ENCODE measurements at places on chromosomes 12 and 14.

DNA sequence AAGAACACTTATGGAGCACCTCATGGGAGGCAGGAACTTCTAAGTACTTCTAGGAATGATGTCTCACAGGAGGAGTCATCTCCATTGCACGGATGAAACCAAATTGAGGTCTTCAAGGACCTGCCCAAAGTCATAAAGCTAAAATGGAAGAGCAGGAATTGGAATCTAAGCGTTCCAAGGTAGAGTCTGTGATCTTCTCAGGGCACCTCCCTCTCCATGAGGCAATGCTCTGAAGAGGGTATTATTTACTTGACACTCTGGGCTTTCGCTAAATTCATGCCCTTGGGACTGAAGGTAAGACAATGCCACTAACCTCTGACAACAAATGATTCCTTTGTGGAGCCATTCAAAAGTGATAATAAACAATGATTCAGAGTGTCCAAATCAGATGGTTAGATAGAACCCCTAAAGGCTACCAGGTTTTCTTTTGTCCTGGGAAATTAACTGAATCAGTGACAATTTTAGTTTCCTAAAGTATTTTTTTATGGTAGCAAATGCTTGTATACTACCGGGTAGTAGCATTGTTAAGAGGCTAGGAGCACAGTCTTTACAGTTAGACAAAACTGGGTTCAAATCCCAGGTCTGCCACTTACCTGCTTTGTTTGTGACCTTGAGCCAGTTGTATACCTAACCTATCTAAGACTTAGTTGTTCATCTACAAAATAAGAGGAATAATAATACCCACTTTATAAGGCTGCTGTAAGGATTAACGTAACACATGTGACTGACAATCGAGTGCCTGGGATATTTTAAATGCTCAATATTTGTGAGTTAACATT is 12.3 kb downstream of the HMGA2 start:
- no peak for DNase-seq

- DNase-seq = no peak
These were observed 247.6 kb downstream of the EMP1 start for GRCh38 chr12:13444076-13444475.

- DNase-seq = no peak
These were observed 8.6 kb upstream of the SSTR1 start for GRCh38 chr14:38199076-38199475.

GRCh38 chr14:102218688-102219087 is 79.0 kb downstream of the WDR20 start:
- no peak for DNase-seq

GRCh38 chr12:126883697-126884096 is 1383.3 kb upstream of the TMEM132C start:
- DNase-seq = no peak

DNA sequence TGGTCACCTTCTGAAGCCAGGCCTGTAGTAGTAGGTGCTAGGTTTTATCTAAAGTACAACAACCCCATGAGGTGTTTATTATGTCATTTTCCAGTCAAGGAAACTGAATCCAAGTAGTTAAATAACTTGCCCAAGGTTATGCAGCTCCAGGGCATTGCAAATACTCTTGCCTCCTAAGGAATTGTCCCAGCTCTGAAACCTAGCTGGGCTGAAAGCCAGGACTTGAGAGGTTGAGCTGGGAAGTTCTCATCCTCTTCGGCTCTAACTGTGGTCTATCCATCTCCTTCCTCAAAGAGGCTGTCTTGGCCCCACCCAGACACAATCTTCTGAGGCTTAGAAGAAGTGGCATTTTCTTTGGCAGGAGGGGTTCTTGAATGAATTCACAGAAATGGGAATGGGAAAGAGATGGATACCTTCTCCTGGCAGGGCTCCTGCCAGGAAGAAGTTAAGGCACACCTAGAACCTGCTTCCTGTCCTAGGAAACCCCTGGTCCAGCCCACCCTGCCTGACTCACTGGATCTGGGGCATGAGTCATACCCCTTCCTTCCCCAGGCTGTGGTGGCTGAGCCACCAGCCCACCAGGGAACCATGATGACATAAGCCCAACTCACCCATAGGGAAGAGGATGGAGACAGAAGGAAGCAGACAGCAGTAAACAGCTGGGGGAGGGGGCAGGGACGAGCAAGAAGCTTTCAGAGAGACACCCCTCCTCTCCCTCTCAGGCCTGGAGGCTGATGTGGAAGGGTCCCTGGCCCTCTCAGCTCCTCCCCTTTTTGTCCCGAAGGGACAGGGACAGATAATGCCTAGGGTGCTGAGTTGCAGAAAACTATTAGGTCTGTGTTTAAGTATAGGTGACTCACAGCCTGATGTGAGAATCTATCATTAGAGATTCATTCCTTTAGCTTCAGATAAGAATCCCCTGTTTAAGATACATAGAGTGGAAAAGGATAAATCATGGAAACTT is 2.1 kb upstream of the PLEK2 start:
- DNase-seq = no peak

GRCh38 chr14:57549765-57550420 is 56.2 kb upstream of the CCDC198 start:
- DNase-seq = no peak

DNA sequence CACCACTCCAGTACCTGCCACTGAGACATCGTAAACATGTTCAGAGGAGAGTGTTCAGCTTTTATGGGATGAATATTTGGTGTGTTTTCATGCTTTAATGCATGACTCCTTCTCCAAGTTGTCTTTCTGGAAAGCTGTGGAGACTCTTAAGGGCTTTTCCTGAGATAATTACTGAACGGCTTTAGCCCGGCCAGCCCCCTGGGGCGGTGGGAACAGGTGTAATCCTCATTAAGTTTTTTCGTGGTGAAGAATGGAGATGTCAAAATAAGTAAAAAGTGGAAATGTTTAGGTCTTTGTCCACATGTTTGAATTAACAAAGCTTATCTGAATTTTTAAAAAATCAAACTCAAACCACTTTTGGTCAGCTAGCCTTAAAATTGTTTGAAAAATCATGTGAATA is 1.5 kb downstream of the SYNE2 start:
- DNase-seq = no peak

DNA sequence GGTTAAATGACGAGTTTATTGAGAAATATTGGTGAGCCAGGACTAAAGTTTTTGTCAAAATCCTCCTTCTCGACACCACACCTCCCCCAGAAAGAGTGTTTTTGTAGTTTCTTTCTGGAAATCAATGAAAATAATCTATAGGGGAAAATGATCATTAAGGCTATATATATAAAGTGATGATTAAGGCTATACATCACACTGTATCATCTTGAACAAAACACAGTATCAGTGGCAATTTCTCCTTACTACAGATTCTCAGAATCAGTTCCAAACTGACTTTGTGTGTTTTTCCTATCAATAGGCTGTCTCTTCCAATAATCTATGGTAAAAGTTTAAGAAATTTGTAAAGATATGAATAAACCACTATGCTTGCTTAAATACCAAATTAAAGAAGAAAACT is 81.7 kb downstream of the IFNG-AS1 start:
- no peak for DNase-seq

GRCh38 chr12:94172031-94172430 is 23.7 kb downstream of the PLXNC1 start:
- DNase-seq = no peak

GRCh38 chr14:102532204-102532658 is 22.7 kb upstream of the ANKRD9 start:
- DNase-seq = no peak

GRCh38 chr12:78146365-78146772 is 315.7 kb downstream of the NAV3 start:
- no peak for DNase-seq

DNA sequence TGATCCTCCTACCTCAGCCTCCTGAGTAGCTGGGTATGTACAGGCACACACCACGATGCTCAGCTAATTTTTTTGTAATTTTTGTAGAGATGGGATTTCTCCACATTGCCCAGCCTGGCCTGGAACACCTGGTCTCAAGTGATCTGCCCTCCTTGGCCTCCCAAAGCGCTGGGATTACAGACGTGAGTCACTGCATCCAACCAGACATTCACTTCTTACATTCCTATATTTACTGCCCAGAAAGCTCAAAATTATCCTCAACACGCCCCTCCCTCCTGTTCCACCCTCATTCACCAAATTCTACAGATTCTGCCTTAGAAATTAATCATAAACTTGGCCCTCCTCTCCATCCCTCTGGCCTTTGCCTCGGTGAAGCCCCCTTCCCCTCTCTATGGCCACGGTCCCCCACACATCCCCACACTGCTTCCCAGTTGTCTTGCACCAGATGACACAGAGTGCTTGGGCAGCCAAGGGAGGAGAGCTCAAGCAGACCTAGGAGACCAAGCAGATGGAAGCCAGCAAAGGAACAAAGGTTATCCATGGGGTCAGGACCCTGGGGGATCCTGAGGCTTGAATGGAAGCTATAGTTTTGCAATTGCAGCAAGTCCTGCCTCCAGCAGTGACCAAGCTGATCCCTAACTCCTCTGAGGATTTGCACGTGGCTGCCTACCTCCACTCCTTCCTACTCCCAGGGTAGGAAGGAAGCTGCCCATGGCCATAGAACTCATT is 213.2 kb upstream of the FOXN3 start:
- DNase-seq = no peak

DNA sequence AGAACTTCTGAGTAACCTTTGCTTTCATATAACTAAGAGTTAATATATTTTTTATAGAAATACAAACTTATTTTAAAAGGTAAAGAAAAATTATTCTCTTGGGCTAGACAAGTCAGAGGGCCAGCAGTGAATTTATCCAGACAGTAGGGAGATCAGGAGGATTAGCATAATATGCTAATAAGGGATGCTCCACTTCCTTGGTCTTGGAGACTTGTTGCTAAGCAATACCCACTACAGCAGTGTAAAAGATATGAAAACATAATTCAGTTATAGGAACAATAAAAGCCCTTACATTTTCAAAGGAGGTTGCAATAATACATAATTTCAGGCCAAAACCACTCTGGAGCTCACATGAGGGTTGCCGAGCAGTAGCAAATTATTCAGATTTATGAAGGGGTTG is 615.6 kb downstream of the KCNH5 start:
- DNase-seq = no peak

- DNase-seq = no peak
These were observed 6.0 kb upstream of the LRP6 start for GRCh38 chr12:12272869-12273268.

DNA sequence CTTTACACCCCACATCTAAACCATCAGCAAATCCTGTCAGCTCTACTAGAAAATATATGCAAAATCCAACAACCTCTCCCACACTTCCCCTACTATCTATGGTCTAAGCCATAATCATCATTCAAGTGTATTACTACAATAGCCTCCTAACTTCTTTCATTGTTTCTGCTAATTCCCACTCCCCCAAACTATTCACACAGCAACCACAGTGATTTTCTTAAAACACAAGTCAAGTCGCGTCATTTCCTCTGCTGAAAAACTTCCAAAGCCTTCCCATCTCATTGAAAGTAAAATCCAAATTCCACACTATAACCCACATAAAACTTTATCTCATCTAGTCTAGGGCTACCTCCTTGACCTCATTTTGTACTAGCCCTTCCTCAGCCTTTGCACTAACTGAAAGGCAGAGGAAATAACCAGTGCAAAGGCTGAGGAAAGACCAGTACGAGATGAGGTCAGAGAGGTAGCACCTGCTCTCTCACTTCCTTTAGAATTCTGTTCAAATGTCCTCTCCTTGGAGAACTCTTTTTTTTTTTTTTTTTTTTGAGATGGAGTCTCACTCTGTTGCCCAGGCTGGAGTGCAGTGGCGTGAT is 65.5 kb upstream of the MDM1 start:
- DNase-seq = no peak
